ENCODE measurements at places on chromosomes 2 and 18.
A peak's percentile ranks its signal among the peaks of the same experiment; 100 is the strongest.

GRCh38 chr2:71498261-71498701 lies 44.9 kb downstream of the DYSF start:
- H3K4me1 ChIP-seq = no peaks in the 10 kb centered on the region
- H3K27ac ChIP-seq = no peak overlapping the region
- no peaks in the 10 kb centered on the region for H3K27me3 ChIP-seq
- H3K36me3 ChIP-seq = no peaks in the 10 kb centered on the region

GRCh38 chr2:101788995-101789970 lies 91.8 kb downstream of the MAP4K4 start:
- peaks cover 46% of the 10 kb centered on the region for H3K4me1 ChIP-seq
- no peak overlapping the region for H3K4me3 ChIP-seq

- H3K4me3 ChIP-seq = no peak overlapping the region
- H3K27ac ChIP-seq = no peak overlapping the region
- DNase-seq = no peak
- H3K36me3 ChIP-seq = no peaks in the 10 kb centered on the region
- H3K27me3 ChIP-seq = peaks cover 21% of the 10 kb centered on the region
These were observed 124.6 kb downstream of the LRATD1 start for GRCh38 chr2:14756981-14757657.

- no peak for DNase-seq
- no peaks in the 10 kb centered on the region for H3K27me3 ChIP-seq
- H3K27ac ChIP-seq = no peak overlapping the region
- no peaks in the 10 kb centered on the region for H3K36me3 ChIP-seq
- H3K4me1 ChIP-seq = no peaks in the 10 kb centered on the region
- H3K4me3 ChIP-seq = no peak overlapping the region
These were observed 373.7 kb downstream of the NR4A2 start for GRCh38 chr2:155958834-155959233.

- H3K36me3 ChIP-seq = peaks cover 8% of the 10 kb centered on the region
- DNase-seq = no peak
- no peak overlapping the region for H3K4me3 ChIP-seq
- H3K27ac ChIP-seq = no peak overlapping the region
- peaks cover 10% of the 10 kb centered on the region for H3K4me1 ChIP-seq
- H3K27me3 ChIP-seq = no peaks in the 10 kb centered on the region
These were observed 229.1 kb upstream of the RASGRP3 start for GRCh38 chr2:33247365-33247764.

DNA sequence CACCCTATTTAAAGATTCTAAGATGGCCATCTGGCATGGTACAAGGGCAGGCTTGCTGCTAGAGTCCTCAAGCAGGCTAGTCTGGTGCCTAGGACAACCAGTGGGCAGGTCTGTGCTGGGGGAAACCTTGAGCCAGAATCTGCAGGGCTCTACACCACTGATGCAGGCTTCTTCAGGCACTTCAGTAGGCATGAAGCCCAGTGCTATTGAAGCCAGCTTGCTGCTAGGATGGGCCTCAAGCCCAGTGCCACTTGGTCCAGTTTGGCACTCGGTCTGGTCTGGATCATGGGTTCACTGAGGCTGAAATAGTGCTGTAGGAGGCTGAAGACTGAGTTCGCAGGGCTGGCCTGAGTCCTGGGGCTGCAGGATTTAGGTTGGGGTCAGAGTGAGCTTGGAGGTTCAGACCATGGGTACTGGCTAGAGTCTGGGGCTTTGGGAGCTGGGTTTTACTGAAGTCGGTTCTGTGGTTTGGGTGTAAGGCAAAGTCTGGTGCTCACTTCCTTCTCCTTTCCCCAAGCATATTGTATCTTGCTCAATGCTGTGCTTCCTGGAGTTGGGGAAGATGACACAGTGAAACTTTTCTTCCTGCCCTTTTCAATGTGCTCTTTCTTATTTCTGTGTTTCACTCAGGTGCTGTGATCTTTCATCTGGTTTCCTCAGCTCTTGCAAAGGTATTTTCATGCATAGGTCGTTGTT lies 41.2 kb downstream of the SP100 start:
- H3K4me3 ChIP-seq = no peak overlapping the region
- no peaks in the 10 kb centered on the region for H3K4me1 ChIP-seq
- DNase-seq = no peak
- H3K27me3 ChIP-seq = no peaks in the 10 kb centered on the region

- H3K36me3 ChIP-seq = no peaks in the 10 kb centered on the region
- no peaks in the 10 kb centered on the region for H3K4me1 ChIP-seq
- no peak overlapping the region for H3K27ac ChIP-seq
- no peak for DNase-seq
- H3K4me3 ChIP-seq = no peak overlapping the region
These were observed 936.4 kb upstream of the CHAC2 start for GRCh38 chr2:52831216-52831615.

DNA sequence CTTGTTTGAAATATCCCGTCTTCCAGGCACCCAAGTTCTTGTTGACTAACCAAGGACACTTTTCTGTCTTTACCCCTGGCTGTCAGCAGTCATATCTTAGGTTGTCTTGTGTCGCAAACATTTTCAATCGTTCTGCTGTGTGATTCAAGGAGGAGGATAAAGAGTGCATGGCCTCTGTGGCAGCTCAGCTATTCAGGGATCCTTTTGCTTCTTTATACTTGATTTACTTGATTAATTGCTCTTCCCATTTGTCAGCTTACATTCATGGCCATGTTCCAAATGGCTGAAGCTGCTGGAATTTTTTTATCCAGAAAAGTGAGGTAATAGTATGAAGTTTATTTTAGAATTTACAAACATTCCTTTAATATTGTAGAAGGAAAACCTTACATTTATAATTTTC lies 97.3 kb upstream of the FZD5 start:
- no peaks in the 10 kb centered on the region for H3K36me3 ChIP-seq
- no peaks in the 10 kb centered on the region for H3K27me3 ChIP-seq
- DNase-seq = no peak

DNA sequence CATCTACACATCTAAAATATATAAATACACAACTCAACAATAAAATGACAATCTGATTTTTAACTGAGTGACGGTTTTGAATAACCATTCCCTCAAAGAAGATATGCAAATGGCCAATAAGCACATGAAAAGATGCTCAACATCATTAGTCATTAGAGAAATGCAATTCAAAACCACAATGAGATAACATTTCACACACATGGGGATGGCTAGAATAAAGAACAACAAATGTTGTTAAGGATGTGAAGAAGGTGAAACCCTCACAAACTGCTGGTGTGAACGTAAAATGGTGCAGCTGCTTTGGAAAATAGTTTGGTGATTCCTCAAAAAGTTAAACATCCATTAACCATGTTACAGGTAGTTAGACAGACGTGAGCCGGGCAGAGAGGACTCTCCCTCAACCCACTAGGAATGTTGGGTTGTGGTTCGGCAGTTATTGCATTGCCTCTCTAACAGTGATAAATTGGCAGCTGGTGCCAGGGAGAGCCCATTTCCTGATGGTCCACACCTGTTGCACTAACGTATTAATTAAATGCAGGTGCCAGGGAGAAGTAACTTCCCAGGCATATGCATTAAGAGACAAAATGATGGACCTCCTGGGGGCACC lies 22.3 kb upstream of the DUSP2 start:
- H3K4me1 ChIP-seq = peaks cover 13% of the 10 kb centered on the region
- no peak for DNase-seq
- no peaks in the 10 kb centered on the region for H3K36me3 ChIP-seq
- H3K27me3 ChIP-seq = no peaks in the 10 kb centered on the region

GRCh38 chr2:36464006-36464721 lies 108.6 kb downstream of the CRIM1 start:
- no peak overlapping the region for H3K4me3 ChIP-seq
- H3K36me3 ChIP-seq = peaks cover 12% of the 10 kb centered on the region
- peaks cover 11% of the 10 kb centered on the region for H3K4me1 ChIP-seq

- H3K4me3 ChIP-seq = no peak overlapping the region
- no peaks in the 10 kb centered on the region for H3K4me1 ChIP-seq
These were observed 22.4 kb downstream of the TGFBRAP1 start for GRCh38 chr2:105307146-105307545.

- no peaks in the 10 kb centered on the region for H3K36me3 ChIP-seq
- no peak overlapping the region for H3K4me3 ChIP-seq
These were observed 44.0 kb downstream of the MAL start for GRCh38 chr2:95069465-95069864.

GRCh38 chr2:227388537-227389011 lies 825 bp upstream of the SCYGR1 start:
- peaks cover 8% of the 10 kb centered on the region for H3K27me3 ChIP-seq
- no peak overlapping the region for H3K27ac ChIP-seq
- H3K4me3 ChIP-seq = no peak overlapping the region
- H3K36me3 ChIP-seq = no peaks in the 10 kb centered on the region
- peaks cover 3% of the 10 kb centered on the region for H3K4me1 ChIP-seq

DNA sequence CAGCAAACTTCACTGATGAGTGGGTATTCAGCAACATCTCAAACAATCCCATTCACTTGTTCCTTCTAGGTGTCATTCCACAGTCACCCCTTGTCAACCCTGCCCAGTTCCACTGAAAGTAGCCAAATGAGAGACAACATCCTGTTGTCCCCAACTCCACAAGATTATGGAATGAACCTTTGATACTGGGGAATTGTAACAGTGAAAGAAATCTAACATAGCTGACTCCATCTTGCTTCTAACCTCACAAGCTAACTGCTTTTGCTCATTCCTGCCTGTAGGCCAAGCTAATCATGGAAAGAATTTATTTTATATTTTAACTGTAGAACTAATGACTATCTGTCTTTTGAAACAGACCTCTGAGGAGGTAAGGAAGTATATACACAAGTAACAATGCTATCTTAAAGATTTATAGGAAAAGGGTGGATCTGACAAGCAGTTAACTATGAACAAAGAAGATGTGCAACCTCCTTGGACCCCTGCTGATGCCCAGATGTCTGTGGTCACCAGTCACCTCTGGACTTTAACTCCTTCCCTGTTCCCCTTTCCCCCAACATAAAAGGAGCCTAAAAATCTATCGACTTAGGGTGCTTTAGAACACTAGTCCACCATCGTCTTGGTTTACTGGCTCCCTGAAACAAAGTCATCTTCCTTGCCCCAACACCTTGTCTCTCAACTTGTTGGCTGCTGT lies 6.9 kb upstream of the ANXA4 start:
- H3K4me1 ChIP-seq = peaks cover 4% of the 10 kb centered on the region
- no peak for DNase-seq
- no peak overlapping the region for H3K4me3 ChIP-seq
- H3K27me3 ChIP-seq = no peaks in the 10 kb centered on the region
- H3K36me3 ChIP-seq = no peaks in the 10 kb centered on the region

- H3K36me3 ChIP-seq = peaks cover 19% of the 10 kb centered on the region
- DNase-seq = no peak
- no peak overlapping the region for H3K27ac ChIP-seq
- H3K4me1 ChIP-seq = peaks cover 11% of the 10 kb centered on the region
These were observed 48.4 kb downstream of the ATP8B1 start for GRCh38 chr18:57754577-57755338.

DNA sequence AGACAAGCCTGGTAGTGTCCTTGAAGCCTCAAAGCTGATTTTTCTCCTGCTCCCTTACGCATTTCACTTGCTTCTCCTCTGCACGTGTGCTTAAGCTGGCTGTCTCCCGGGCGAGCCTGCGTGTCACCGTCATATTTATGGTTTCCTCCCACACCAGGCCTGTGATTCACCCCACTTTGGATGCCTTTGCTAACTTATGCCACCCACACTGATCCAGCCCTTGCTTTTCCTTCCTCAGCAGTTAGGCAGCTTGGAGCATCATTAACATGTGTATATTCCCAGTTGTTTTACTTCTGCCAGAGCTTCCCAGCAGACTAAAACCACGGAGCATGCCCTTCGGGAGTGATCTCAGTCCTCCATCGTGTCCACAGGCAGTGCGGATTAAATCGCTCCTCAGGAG lies 2.2 kb downstream of the ST3GAL5 start:
- H3K27ac ChIP-seq = peak overlapping the region; percentile 88
- no peaks in the 10 kb centered on the region for H3K27me3 ChIP-seq
- DNase-seq = peak; percentile 54

DNA sequence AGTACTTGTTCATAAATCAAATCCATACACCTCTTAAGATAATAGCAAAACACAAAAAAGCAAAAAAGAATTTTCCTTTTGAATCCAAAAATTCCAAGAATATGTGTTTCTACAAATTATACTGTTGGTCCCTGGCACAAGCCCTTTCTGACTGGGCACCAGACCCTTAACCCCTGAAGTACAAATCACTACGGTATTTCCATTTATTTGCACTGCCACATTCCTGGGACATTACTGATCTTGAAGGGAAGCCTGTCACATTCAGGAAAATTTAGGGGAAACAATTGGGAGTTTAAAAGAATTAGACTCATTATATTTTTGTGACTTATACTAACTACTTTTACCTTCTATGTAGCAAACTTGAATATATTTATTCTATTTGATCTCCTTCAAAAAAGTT lies 98.8 kb downstream of the ZNF521 start:
- no peak overlapping the region for H3K27ac ChIP-seq
- H3K27me3 ChIP-seq = no peaks in the 10 kb centered on the region
- no peak overlapping the region for H3K4me3 ChIP-seq
- peaks cover 22% of the 10 kb centered on the region for H3K4me1 ChIP-seq
- no peak for DNase-seq

DNA sequence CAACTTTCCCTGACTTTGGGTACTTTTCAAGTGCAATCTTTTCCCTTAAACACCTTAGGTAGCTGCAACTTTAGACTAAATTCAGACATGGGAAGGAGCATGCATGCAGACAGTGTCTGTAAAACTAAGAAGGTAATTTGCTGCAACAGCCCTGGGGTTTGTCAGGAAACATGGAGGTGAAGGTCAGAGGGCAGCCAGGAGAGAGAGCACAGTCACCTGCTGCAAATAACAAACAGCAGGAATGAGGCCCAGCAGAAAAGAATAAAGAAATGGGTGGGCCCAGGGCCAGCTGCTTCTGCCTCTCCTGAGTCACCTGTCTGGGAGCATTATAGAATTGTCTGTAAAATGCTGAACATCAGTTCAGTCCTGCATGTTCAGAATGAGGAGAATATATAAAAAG lies 35.2 kb downstream of the MTHFD2 start:
- H3K27ac ChIP-seq = no peak overlapping the region
- H3K27me3 ChIP-seq = no peaks in the 10 kb centered on the region
- H3K36me3 ChIP-seq = no peaks in the 10 kb centered on the region
- DNase-seq = no peak
- no peaks in the 10 kb centered on the region for H3K4me1 ChIP-seq

DNA sequence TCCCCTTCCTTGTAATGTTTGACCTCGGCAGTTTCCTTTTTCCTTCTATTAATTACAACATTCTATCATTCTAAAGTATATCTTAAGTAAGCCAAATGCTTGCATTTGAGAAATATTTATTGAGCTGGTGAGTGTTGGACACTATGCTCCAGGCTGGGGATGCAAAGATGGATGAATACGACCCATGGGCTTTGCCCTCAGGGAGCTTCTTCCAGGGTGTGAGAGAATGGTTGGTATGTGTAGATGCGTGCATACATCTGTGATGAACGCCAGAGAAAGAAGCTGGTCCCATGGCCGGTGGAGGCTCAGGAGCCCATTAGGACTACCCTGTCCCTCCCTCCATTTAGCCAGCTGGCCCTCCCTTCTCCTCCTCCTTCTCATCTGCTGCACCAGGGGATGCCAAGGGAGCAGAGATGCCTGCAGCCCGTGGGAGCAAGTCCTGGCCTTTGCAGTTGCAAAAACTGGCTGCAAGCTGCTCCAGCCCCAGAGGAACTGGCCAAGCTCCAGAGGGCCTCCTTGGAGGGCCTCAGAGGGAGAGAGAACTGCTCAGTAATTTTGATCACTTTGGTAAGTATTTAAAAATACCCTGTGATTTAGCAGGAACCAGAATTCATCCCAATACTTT lies 65.7 kb upstream of the FOSL2 start:
- no peak for DNase-seq
- peaks cover 22% of the 10 kb centered on the region for H3K36me3 ChIP-seq
- H3K4me1 ChIP-seq = peaks cover 33% of the 10 kb centered on the region
- no peaks in the 10 kb centered on the region for H3K27me3 ChIP-seq
